ENCODE measurements at places on chromosomes 2 and 18.
A peak's percentile ranks its signal among the peaks of the same experiment; 100 is the strongest.

DNA sequence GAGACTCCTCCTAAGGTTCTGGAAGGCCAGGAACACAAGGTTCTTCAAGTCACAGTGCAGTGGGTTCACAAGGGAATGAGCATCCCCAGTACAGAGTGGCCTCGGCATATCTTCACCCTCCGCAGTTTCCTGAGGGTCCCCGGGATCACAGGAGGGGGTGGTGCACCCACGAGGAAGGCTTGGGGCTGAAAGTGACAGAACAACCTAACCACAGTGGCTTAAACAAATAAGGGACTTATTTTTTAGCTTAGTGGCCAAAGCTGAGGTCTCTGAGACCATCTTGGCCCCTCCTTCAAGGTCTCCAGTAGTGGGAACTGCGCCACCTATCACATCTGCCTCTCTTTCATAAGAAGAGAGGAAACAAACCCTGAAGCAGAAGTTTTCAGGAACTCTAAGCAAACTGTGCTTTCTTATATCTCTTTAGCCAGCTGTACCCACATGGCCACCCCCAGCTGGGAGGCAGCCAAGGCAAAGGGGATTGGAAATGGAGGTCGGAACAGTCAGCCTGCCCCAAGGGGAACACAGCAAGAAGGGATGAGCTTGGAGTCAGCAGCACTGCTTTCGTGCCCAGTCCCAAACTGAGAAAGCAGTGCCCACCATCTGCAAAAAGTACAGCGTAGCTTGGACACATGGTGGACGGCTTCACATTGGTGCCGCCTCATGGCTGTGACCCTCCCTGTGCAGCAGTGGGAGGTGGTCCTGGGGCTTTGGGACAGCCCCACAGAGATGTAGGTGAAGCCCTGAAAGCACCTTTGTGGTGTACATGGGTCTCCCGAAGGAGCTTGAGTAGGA is 260.0 kb upstream of the ID2 start:
- DNase-seq, result peak; percentile 11

- no peak for DNase-seq
These were observed 172.2 kb upstream of the HAAO start for GRCh38 chr2:42964439-42965083.

DNA sequence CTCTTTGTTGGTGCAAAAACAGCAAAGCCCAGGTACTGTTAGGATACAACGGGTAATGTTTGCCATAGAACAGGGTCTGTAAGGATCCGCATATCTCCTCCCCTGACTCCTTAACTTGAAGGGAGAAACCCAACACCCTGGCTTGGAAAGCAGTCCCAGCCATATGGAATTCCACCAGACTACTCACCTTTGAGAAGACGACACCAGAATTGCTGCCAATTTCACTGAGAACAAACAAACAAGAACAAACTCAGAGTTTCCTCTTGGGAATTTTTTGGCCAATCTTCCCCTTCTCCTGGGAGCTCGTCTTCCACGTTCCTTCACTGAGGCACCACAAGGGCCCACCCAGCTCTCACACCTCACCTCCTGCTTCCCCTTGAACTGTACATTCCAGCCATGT is 29.2 kb downstream of the CAPN14 start:
- DNase-seq, result no peak

- no peak for DNase-seq
These were observed 98.2 kb upstream of the GCFC2 start for GRCh38 chr2:75808793-75809535.

DNA sequence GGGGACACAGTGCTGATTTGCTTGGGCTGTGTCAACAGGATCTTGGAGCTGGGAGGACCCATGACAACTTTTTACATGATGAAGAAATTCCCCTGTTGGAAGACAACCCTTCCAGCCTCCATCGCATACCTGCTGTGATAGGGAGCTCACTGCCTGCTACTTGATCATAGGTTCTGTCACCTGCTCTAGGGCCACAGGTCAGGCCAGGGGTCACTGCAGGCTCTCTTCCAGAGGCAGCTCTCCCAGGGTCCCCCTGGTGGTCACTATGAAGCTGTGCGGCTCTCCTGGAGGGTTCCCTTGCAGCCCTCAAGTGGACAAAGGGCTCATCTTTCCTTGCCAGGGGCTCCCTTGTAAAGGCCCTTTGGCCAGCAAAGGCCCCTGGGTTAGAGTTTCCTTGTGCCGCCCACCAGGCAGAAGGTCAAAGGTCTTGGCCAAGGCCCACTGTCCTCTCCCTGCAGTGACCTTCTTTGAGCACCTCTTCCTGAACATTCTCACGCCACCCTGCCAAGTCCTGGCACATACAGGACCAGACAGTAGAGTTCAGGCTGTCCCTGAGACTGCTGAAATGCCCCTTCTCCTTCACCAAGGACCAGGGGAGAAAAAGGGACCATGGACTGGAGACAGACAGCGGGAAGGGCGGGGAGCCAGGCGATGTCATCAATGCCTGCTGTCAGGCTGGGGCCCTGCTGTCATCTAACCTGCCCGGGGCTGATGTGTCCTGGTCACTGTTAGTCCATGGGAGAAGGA is 345.1 kb downstream of the DYSF start:
- no peak for DNase-seq

GRCh38 chr2:188897096-188897495 is 77.1 kb upstream of the COL3A1 start:
- no peak for DNase-seq

GRCh38 chr2:74685408-74685807 is 31.4 kb downstream of the SEMA4F start:
- no peak for DNase-seq

DNA sequence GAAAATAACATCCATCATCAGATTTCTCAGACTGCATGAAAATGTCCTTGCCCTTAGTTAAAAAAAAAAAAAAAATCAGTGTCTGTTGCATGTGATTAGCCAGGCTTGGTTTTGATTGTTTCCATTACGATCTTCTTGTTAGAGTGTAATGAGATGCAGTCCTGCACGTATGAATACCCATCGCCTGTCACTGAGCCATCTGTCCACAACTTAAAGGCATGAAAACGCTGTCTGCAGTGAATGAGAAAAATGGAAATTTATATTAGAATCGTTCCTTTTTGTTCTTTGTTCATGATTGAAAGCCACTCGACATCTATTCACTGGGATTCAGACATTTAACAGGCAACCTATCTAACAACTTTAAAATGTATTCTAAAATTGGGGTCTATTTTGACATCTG is 521.7 kb upstream of the SPHKAP start:
- DNase-seq, result no peak

DNA sequence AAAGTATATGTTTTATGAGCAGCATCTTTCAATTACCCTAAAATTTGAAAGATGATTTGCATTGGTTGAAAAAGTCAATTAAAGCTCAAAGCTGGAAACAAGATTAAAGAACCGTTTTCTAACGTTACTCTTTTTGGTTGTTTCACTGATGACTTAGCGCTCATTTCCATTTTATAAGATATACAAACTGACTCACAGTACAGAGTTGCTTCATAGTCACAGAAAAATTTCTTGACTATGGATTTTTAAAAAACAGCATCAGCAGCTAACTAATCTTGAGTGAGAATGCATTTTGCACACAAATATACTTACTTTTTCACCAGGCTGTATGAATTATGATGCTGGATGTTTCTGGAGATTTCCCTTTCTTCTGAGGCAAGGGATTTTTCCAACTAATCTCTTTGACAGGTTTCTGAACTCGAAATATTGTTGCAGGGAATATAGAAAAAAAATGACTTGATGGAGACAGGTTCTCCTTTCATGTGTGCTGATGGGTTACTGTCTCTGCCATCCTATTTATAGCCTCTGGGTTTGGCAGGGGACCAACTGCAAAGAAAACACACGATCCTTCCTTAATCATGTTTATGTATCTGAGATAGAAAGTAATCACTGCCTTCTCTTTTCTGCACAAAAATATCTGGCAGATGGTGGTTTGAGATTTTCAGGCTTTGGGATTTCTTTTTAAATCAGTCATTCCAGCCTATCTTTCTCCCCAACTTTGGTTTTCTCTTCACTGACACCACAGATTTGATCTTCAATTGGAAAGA is 129.4 kb upstream of the DAPL1 start:
- DNase-seq, result no peak

- DNase-seq, result no peak
These were observed 49.0 kb downstream of the CAPN13 start for GRCh38 chr2:30758191-30758651.

DNA sequence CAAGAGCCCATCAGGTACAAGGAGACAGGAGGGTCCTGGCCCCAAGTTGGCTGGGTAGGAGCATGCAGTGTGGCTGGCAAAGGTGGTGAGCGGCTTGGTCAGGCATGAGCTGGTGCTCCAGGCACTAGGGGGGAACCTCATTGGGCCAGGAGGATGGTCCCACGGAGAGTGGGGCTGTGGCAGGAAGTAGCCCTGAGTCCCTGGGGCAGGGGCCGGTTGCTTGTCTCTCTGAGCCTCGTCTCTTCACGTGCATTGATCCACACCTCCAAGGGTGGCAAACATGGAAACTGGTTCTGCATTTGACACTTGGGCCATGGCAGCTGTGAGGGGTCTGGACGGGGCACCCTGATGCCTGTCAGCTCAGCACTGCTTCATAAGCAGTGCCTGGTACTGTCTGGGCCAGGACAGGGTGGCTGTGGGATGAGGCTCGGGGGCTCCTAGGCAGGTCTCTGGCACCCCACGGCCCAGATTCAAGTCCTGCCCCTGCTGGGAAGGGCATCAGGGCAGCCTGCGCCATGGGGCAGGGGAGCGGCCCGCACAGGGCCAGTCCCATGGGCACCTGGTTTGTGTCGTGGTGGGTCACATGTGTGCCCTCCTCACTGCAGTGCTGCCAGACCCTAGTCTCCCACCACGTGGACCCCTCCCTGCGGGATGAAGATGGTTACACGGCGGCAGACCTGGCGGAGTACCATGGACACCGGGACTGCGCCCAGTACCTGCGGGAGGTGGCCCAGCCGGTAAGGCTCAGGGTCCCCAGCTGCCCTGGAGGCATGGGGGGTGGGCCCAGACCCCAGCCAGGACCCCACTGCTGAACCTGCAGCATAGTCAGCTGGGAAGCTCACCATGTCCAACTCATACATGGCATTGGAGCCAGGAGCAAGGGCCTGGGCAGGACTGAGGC is 16.4 kb downstream of the ESPNL start:
- DNase-seq, result no peak

- DNase-seq, result no peak
These were observed 10.8 kb upstream of the YWHAQ start for GRCh38 chr2:9641641-9642040.

DNA sequence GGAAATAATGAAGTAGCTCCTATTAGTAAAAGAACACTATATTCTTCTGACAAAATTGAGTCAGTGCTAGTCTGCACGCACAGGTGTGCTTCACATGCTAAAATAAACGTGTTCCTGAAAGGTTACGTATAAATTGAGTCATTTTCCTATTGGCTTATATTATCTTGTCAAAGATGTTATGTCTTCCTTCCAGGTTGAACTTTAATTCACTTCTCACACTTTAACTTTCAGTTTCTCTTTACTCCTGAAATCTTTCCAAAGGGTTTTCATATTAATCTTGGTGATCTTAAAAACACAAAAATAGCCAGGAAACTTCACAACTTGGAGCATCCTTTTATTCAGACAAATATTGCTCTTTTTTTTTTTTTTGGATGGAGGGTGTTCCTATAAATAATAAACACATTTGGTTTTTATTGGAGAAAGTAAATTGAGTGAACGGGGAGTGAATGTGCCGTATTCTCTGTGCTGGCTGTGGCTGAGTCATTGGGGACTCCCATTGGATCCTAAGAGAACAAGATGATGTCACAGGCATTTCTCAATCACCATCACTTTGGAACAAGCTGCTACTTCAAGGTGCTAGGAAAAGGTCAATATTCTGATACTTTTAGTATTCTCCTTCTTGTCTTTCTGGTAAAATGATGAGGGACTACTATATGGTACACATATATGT is 150.2 kb upstream of the SPATS2L start:
- DNase-seq, result no peak

DNA sequence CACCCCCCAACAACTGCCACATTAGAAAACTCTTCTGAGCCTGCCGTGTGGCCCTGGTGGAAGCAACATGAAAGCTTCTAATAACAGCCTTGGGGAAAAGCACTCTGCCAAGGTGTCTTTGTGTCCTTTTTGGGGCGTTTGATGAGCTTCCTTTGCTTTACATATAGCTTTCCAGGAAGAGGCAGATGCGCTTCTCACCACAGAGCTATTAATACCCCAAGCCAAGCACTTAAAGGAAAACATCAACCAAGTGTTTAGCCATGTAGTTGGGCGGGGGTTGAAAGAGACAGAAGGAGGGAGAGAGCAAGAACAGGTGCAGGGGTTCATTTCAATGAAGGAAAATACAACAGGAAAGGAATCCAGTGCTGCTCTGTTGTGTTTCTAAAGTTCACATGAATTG is 176.1 kb downstream of the VAPA start:
- DNase-seq, result no peak

DNA sequence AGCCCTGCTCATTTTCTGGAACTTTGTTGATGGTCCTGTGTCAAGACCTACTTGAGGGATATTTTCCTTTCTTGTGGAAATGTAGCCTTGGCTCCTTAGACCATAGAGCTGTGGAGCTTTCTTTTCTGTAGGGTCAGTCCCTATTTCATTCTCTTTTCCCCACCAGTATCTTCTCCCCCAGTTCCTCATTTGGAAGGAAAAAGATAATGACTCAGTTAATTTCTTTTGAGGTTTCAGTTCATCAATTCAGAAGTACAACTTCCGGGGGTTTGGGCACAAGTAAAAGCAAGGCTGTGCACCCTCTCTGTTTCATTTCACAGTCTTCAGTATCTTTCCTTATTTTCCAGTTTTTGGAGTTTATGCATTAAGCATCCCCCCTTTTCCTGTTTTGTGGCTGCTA is 70.7 kb downstream of the CDC42EP3 start:
- peak; percentile 19 for DNase-seq

All from germinal center (tissue), 1 donor.